ENCODE measurements at places on chromosomes 4 and X. TPM values are rescaled to one million over a fixed set of nuclear protein-coding genes. Genes with fewer than 3 reads are reported as not detected.

The NEXMIF gene
- total RNA-seq = 1.4 TPM

The ZAR1 gene
- total RNA-seq = not detected

The TRIM61 gene
- total RNA-seq = not detected

GRCh38 chr4:95693594-95693993 is 144.8 kb upstream of the UNC5C start:
- no peak for DNase-seq

DNA sequence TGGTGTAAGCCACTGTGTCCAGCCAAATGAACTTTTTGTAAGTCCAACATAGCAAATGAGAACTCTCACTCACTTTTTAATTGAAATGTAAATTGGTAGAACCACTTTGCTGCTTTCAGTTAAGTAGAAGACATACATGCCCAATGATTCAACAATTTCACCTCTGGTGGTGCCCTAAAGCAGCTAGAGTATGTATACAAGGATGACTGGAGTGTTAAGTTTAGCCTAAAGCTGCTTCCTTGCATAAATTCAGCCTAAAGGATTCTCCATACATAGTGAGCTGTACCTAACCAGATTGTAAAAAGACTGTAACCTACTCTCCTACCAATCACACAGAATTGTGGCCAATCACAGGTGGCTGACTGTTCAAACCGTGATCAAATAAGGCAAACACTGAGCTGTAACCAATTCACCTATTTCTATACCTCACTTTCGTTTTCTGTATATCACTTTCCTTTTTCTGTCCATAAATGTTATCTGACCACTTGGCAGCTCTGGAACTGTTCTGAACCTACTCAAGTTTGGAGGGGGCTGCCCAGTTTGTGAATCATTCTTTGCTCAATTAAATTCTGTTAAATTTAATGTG is 39.9 kb downstream of the PDS5A start:
- DNase-seq = no peak

DNA sequence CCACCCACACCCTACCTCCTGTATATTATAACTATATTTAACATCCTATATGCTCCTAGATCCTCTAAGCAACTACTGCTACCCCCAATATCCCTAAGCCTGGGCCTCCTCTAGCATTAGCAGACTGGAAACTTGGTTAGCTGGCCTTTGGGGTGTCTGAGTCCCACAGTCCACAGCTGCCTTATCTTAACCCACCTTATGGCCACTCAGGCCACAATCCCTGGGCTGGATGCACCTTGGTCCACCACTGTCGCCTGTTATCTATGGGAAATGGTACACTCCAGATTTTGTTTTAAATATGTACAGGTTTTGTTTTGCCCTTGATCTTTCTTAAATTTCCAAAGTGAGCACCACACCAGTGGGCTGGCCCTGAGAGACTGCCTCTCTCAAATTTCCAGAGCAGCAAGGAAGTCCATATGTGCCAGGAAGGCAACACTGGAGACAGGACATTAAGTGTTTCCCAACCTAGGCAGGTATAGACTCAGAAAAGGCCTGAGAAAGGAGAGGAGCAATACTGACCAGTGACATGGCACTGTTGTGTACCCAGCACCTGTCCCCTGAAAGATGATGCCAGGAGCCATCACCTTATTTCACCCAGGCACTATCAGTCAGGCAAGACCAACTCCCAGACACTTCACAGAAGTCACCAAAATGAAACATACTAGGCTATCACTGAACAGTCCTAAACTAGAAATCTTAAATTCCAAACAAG is 921 bp downstream of the PFKFB1 start:
- DNase-seq = no peak

DNA sequence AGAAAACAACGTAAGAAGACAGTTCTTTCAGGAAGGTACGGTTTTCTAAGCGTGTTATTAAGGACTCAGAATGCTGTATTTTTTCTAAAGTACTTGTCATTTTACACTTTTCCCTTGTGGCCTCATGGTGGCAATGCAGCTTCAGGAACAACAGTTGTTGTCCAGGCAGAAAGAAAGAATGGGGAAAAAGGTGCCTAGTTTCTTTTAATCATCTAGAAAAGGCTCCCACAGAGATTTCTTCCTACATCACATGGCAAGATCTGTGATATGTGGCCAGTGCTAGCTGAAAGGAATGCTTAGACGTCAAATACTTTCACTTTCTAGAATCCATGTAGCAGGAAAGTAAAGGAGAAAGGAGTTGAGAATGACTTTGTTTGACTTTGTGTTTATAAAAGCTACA is 49.0 kb upstream of the TRAM1L1 start:
- no peak for DNase-seq

GRCh38 chr4:94076498-94076897 is 131.2 kb upstream of the SMARCAD1 start:
- DNase-seq = no peak

Measured in left colon (tissue), 2 donors.